ENCODE measurements at places on chromosomes 6 and 20.

GRCh38 chr20:43925801-43926200 lies 11.1 kb downstream of the TOX2 start:
- no peak for DNase-seq

DNA sequence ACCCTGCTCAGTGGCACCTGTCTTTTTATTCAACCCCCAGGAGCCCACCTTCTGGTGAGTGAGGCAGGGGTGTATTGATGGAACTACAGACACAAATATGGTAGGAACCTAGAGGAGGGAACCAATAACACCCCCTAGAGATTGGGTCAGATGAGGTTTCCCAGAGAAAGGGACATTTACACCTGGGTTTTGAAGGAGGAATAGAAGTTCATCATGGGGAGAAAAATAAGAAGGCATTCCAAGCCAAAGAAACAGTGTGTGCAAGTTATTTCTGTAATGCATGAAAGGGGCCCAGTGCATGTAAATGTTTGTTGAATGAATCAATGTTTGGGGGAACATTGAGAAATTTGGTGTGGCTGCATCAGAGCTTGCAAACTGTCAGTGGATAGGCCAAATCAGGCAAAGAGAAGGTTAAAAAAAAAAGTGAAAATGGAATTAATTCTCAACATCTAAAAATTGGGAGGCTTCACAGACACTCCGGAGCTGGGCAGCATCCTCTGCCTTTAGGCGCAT lies 11.1 kb upstream of the KIAA1755 start:
- no peak for DNase-seq

DNA sequence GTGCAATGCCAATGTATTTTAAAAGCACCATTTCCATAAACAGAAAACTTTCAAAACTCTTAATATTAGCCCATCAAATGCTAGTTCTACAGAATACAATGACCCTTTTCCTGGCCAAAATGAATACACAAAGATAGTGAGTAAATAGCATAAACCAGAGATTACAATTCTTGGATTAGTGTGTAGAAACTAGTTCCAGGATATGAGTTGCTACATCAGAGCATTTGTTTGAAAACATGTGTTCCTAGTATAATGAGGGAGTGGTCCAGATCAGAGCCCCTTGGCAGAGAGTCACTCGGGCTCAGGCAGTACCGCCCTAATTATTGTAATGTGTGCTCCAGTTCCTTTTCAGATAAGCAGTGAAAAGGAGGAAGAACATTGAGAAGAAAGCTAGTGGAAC lies 63.7 kb upstream of the COL21A1 start:
- DNase-seq, result no peak

DNA sequence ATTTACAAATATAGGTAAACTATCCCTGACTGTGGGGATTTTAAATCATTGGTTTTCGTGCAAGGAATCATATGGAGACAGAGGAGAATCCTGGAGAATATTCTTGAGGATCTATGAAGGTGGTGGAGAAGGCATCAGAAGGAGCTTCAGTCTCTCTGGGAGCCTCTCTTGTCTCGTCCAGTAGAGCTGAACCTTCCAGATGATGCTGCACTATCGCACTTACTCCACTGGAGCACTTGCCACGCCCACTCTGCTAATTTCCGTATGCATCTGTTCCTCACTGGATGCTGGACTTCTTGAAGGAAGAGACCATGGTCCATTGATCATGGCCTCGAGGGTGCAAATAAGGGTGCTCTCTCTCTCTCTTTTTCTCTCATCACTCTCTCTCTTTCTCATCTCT lies 36.8 kb downstream of the C6orf118 start:
- DNase-seq, result no peak

DNA sequence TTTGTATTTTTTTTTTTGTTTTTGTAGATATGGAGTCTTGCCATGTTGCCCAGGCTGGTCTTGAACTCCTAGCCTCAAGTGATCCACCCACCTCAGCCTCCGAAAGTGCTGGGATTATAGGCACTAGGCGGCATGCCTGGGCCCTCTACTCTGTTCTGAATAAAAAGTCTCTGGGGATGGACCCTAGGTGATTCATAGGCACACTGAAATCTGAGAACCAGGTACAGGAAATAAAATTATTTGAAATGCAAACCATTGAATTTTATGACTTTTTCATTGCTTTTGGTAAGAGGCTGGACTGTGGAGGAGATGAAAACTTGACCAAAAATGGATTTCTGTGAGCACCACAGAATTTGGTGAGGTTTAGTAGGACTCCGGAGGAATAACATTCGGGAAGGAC lies 117.5 kb downstream of the PRIM2 start:
- no peak for DNase-seq

- DNase-seq, result no peak
Measured at GRCh38 chr20:57160985-57161384, 105.5 kb downstream of the BMP7 start.

DNA sequence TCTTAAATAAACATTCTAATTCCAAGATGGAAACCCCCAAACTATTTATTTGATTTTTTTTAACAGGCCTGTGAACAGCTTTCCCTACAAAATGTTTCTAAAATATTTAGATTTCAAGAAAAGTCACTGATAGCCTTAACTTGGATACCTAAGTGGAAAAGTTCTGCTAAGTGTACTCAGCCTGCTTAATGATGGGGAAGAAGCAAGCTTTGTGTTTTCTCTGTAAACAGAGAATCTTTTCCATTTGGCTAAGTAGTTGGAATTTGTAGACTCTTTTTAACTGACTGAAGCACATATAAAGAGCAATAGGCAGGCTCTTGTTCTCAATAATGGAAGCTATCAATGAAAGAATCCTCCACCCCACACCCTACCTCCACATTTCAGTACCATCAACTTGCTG lies 108.2 kb downstream of the KIF6 start:
- DNase-seq, result no peak

DNA sequence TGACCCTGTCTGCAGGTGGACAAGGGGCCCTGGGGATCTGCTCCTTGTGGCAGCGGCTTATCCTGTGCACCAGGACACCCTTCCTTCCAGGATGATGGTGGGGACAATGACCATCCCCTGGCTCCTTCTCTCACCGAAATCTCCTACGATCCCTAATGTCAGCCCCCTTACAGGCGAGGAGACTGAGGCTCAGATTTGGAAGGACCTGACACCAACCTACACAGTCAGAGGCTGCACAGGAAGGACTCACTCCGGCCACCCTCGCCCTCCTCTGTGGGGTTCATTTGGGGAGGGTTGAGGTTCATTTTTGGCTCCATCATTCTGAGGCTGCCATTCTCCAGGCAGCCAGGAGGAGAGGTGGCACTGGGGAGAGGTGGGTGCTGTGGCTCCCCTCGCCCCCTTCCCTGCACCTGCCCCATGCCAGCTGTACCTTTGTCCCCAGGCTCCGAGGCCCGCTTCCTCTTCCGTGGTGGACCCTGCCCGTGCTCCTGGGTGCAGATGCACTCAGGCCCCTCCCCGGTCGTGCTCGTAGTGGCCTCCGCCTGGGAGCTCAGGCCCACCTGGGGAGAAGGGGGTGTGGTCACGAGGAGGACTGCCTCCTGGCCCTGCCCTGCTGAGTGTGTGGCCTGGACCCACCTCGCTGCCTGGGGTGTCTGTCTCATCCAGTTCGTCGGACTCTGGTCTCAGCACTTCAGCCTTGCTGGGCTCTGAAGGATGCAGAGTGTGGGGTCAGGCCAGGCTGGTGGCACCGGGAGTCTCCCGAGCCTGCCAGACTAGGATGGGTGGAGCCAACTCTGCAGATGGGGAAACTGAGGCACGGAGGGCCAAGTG lies 5.3 kb upstream of the CABLES2 start:
- no peak for DNase-seq

DNA sequence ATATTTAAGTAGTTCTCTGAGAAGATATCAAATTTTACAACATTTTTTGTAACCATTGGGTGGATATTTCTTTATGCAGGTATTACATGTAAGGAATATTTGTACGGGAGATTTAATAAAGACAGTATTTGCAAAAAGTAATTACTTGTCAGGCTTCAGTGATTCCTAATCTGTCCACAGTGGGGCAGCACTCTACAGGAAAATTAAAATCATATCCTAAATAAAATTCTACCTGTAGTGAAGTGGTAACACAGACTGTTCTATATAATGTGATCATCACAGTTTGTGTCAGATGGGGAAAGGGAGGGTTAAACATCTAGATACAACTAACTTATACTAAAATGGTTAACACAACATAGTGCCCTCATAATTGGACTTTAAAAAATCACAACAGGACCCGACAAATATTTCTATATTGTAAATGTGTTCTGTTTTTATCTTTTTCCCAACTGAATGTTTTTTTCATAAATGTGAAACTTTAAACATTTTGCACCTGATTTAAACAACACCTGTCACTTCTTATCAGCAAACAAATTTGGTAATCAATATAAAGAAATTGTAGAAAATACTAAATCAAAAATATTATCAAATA lies 145.6 kb upstream of the MANEA start:
- DNase-seq, result peak; percentile 70

DNA sequence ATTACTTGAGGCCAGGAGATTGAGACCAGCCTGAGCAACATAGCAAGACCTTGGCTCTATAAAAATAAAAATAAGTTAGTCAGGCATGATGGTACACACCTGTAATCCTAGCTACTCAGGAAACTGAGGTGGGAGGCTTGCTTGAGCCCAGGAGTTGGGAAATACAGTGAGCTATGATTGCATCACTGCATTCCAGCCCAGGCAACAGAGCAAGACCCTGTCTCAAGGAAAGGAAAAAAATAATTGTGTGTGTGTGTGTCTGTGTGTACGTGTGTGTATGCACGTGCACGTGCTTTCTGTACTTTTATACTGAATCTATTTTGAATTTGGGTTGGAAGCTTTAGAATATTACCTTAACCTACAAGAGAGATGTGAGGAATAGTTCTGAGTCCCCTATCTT lies 58.9 kb downstream of the KIZ start:
- DNase-seq, result no peak

DNA sequence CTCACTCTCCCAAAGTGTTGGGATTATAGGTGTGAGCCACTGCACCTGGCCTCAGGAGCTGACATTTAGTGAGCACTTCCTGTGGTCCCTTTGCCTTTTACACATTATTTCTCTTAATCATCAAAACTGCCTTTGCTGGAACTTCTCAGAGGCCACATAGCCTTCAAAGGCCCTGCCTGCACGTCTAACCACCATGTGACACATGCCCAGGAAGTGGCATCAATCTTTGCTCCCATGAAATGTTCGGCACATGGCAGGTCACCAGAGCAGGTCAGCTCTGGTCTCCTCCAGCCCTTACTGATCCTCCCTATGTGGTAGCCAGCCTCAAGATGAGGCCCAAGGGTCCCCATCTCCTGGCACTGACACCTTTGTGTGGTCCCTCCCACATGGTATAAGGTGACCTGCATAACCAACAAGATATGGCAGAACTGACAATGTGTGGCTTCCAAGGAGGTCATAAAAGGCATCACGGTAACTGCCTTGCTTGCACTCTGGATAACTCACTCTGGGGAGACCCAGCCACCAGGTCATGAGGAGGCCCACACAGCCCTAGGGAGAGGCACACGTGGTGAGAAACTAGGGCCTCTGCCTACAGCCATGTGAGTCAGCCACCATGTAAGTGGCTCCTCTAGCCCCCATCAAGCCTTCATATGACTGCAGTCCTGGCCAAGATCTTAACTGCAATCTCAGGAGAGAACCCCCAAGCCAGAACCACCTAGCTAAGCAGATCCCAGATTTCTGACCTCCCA lies 28.8 kb upstream of the HMGA1 start:
- DNase-seq, result no peak

DNA sequence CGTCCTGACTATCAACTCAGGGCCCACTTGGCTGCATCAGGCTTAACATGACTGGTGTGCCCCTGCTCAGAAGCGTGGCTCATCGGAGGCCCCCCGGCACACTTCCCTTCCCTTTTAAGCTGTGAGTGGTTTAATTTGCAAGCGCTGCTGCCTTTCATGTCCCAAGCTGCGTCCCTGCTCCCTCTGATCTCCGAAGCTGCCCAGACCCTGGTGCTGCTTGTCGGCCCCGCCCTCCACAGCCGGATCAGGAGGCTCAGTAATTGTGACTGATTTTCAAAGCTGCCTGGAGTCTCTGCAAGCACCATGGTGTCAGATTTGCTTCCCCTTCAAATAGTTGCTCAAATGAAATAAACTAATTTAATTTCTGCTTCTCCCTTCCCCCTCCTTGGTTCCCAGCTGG lies 71.1 kb downstream of the CDH22 start:
- DNase-seq, result no peak

GRCh38 chr6:105714846-105715245 lies 312.0 kb upstream of the PREP start:
- no peak for DNase-seq

- DNase-seq, result no peak
Measured at GRCh38 chr20:62011403-62011790, 54.3 kb downstream of the TAF4 start.

GRCh38 chr6:170439366-170440361 lies 113.4 kb downstream of the PSMB1 start:
- DNase-seq, result no peak

DNA sequence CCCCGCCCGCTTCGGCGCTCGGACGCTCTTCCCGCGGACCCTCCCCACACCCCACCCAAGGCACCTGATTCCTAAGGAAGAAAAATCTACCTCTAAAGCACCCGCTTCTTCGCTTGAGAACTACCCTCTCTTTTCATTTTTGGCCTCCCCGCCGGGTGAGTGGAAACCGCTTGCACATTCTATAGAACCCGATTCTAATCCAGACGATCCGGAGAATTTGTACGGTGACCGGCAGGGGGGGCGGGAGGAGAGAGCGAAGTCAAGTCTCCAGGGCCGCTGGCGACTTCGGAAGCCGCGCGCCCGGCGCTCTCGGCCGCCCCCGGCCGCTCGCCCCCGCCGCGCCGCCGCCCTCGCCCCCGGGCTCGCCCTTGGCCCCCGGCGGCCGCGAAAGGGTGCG lies at the start of gene RBM24:
RBM24 (plus strand) TSS at position 262 of the 397 bp plus-strand sequence. CDS start 221 bp downstream, outside the sequence.
- peak; percentile 24 for DNase-seq

- DNase-seq, result no peak
Measured at GRCh38 chr20:19840111-19840710, 82.2 kb downstream of the RIN2 start.

GRCh38 chr20:49712996-49713752 lies 504 bp downstream of the B4GALT5 start:
- DNase-seq, result no peak

GRCh38 chr6:160960839-160961238 lies 30.7 kb upstream of the MAP3K4 start:
- no peak for DNase-seq

GRCh38 chr6:1481286-1481685 lies 91.9 kb downstream of the FOXF2 start:
- DNase-seq, result no peak

GRCh38 chr6:37659561-37659960 lies 38.1 kb downstream of the MDGA1 start:
- DNase-seq, result no peak

- peak; percentile 45 for DNase-seq
Measured at GRCh38 chr6:10411131-10411970, 3.5 kb downstream of the TFAP2A start.

GRCh38 chr6:105184921-105185320 lies 5.1 kb upstream of the POPDC3 start:
- no peak for DNase-seq
